Stimulated activated effector memory CD8-positive, alpha-beta T cell treated with anti-CD3 and anti-CD28 coated beads, Interleukin-12 subunit alpha, Interleukin-12 subunit beta, amount 100 ng/mL, for 72 hours (primary cell): ENCODE measurements at places on chromosomes 13 and 19.
A peak's percentile ranks its signal among the peaks of the same experiment; 100 is the strongest.

DNA sequence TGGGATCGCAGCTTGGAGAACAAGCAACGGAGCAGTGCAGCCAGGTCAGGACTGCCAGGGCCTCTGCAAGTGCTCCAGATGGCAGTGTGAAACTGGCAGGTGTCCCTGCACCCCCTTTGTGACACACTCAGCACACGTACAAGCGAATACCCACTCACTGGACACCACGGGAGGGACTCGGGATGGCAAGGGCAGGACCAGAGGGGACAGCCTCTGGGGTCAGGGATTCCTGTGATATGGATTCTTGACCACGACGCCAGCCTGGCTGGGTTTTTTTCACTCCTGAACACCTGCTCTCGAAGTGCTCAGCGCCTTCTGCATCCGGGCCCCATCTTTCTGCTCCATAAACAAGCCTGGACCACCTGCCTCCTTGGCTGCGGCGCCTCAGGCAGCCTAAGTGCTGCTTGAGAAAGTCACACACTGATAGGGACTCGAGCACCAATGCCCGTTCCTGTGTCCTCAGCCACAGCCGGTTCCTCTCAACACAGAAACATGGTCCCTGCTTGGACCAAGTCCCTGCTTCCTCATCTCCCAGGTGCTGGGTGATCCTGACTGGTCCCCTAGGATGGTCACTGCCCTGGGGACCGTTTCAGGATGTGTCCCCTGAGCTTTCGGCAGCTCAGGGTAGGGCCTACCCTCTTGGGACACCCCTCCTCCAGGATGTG, 22.0 kb downstream of the ELAVL1 start:
- DNase-seq = no peak

DNA sequence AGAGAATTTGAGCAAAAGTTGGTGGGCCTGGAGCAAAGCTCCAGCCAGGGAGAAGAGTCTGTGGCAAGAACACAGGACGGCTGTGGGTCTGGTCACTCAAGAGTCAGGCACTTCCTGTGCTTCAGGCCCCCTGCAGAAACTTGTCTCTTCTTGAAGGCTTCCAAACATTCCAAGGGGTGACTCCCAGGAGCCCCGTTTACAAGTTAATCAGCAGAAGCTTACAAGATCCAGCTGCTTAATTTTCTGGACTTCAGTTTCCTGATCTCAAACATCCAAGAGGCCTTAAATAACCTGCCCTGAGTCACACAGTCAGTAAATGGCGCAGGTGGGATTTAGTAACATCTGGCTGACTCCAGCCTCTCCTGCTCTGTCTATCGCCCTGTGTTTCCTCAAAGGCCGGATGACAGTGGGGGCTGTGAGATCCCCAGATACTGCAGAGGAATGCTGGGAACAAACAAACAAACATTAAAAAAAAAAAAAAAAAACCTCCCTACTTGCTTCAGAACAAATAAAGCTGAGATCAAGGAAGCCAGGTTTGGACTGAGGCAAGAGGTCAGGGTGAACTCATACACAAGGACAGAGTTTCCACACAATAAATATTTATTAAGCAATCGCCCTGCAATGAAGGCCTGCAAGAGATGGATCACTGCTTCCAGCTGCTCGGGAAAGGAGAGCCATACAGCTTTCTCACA, 175.4 kb upstream of the RFC3 start:
- DNase-seq = no peak

GRCh38 chr19:46073268-46073922, 32.6 kb upstream of the IGFL4 start:
- DNase-seq = no peak

- DNase-seq = no peak
Observed at GRCh38 chr19:31390711-31391110, 41.5 kb upstream of the TSHZ3 start.

DNA sequence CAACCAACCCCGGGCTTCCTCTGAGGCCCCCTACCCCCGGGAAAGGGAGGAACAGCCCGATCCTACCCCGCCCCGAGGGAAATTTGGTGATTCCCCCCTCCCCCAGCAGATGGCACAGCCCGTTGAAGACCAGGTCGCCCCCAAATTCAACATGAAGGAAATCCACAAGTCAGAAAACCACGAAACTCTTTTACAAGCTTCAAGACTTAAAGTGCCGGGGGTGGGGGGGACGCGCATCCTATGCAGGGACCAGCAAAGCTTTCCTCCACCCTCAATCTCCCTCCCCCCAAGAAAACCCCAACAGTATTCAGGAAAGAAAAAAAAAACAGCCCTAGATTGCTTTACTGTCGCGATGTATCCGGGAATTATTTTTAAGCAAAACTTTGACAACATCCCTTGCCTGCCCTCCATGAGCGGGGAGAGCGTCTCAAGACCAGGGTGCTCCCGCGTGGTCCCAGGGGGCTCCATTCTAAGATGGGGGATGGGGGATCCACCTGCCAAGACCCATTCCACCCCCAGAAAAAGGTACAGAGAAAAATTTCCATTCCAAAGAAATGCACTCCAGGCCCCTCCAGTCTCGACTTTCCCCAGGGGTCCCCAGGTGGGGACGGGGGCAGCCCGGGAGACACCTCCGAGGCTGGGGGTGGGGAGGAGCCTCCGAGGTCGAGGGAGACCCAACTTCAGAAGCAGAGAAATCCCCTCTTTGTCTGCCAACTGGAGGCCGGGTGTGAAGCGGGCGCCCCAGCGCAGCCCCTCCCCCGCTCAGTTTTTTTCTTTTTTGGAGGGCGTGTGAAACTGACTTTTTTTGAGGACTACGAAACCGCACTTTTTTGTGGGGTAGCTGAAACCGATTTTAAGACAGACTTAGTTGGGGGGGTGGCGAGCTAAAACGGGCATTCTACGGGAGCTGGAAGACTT, 1.5 kb downstream of the TCF3 start:
- DNase-seq = peak; percentile 32

GRCh38 chr13:22893204-22893603, 287.6 kb upstream of the SGCG start:
- DNase-seq = no peak

GRCh38 chr19:18415178-18415867, 3.9 kb upstream of the SSBP4 start:
- DNase-seq = no peak

- DNase-seq = no peak
Observed at GRCh38 chr13:20271441-20271840, 39.3 kb upstream of the GJB6 start.

DNA sequence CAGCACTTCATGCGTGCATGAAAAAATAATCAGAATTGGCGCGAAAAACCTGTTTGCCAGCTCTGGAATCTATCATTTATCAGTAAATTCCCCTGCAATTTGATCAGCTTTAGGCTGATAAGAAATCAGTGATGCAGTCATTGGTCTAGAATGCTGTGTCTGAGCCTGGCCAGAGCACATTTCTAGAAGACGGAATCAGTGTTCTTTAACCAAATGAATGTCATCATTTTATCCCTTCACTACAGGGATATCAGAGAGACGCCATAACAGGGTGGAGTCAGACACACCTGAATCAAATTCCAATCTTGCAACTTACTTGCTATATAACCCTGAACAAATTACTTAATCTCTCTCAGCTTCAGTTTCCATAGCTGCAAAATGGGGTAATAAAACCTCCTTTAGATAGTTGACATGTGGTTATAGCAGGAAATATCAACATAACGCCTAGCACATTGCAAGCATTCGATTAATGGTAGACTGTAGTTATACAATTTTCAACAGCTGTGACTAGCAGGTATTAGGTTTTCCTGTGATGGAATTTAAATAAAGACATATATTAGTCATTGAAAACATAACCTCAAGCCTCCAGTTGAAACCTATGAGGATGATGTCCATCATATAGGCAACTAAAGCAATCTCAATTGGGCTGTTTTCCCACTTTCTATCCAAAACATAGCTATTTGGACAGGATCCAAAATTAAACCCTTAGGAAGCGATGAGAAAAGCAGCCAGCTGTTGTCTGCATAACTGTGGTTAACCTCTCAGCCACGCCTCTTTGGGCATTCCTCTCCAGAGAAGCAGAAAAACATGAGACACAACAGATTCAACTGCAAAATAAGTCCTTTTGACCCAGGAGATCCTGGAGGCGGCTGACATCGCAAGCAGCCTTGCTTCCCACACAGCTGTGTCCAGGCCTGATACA, 51.6 kb upstream of the UBL3 start:
- no peak for DNase-seq

DNA sequence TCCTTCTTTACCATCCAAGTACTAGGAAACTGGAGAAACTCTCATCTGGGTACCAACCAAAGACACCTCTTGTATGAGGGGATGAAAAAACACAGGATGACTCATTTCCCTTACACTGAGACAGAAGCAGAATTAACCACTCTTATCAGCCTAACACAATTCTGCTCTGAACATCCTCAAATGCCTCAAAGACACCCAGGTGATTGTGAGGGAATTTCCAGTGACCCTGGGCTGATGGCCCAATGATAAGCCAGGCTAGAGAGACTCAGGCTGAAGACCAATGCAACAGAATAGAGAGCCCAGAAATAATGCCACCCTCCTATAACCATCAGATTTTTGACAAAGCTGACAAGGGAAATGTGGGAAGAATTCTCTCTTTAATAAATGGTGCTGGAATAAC, 7.0 kb downstream of the ZNF737 start:
- DNase-seq = no peak

- DNase-seq = no peak
Observed at GRCh38 chr13:54356849-54357248, 1328.2 kb downstream of the OLFM4 start.

GRCh38 chr13:84139561-84140158, 257.4 kb upstream of the SLITRK1 start:
- DNase-seq = no peak

DNA sequence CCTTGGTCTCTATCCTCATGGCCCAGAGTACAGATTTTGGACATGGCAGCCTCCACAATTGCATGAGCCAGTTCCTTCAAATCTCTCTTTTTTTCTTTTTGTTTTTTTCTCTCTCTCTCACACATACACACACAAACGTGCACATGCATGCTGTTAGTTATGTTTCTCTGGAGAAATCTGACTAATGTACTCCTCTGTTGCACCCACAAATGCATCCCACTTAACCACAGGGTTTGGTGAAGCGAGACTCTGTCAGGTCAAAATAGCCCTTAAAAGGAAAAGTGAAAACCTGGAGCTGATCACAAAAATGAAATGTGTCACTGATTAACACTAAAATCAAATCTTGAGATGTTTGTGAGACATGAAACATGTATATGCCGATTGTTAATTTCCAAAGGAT, 374.6 kb upstream of the ARGLU1 start:
- no peak for DNase-seq

- DNase-seq = no peak
Observed at GRCh38 chr13:35965226-35965927, 165.8 kb downstream of the DCLK1 start.

GRCh38 chr13:73061473-73061872, 2.7 kb downstream of the KLF5 start:
- no peak for DNase-seq

DNA sequence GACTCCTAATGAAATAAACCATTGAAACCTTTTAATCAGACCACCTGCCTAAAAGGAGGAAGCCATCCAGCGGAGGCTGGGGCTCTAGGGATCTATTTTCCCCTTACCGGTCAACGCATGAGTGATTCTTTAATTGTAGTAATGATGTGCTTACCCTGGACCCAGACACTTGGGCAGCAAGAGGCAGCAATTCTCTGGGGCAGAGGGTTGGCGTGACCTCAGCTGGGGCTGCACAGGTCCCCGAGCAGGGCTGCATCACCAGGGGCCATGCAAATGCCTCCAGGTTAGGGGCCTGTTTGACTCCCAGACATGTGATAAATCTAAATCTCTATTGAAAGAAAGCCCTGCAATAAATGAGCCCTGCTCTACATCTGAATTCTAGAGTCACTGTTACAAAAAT, 194.2 kb upstream of the TSHZ3 start:
- no peak for DNase-seq

DNA sequence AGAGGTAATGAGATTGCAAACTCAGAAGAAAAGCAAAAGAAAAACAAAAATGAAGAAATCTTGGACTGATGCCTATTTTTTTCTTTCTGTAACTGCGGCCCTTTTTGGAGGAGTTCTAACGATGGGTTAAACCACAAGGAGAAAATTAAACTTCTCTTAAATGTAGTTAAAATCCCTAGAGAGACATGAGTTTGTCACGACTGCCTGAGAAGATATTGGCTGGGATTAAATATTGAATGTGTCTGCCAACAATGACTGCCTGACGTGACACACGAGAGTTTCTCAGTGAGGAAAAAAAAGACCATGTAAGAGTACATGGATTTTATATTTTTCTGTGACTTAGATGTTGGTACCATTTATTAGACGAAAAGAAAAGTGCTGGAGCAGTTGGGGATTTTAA, 1013.4 kb downstream of the PCDH9 start:
- DNase-seq = no peak

DNA sequence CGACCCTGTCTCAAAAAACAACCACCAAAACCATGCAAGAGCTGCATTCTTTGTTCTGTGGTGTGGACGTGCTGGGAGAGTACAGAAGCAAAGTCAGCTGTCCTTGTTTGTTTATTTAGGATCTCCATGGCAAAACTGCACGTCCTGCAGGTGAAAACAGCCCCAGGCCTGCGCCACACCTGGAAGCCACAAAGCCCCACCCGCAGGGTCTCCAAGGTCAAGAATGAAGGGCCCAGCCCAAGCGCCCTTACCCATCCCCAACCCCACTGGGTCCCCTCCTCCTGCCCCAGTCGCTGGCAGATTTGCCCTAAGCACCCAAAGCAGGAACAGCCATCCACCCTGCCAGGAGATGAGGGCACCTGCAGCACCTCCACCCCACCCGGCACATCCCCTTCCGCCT, 10.5 kb downstream of the MBD3 start:
- no peak for DNase-seq

DNA sequence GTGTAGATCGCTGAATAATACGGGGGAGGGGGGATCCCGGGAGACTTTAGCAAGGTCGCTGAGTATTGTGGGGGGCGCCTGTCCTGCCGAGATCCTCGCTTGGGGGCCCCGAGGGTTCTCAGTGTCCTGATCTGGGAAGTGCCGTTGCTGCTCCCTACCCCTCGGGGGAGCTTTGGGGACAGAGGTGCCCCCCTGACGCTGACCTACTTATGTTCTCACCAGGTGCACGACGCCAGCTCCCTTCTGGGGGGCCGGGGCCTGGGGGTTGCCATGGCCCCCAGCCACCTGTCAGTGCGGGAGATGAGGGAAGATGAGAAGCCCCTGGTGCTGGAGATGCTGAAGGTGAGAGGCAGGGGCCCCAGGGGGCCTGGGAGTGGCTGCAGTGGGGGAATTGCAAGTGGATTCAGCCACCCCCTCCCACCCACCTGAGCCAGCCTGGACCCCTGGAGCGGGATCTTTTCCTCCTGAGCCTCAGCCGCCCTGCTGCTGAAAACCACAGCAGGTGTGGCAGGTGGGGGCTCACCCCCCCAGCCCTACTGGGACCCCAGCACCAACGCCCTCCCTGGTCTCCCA, 537 bp downstream of the NAT14 start:
- no peak for DNase-seq

GRCh38 chr19:6769006-6769619, 1.9 kb upstream of the SH2D3A start:
- DNase-seq = no peak

- DNase-seq = no peak
Observed at GRCh38 chr19:42846597-42846996, 32.9 kb downstream of the PSG1 start.

- DNase-seq = no peak
Observed at GRCh38 chr13:23871616-23872220, 17.5 kb downstream of the MIPEP start.

GRCh38 chr19:53549340-53549739, 11.4 kb downstream of the ZNF331 start:
- no peak for DNase-seq

GRCh38 chr13:114123448-114123847, 9.0 kb downstream of the RASA3 start:
- DNase-seq = no peak

- peak; percentile 59 for DNase-seq
Observed at GRCh38 chr19:7751157-7751783, 3.9 kb upstream of the CD209 start.

GRCh38 chr13:76378767-76379166, 507.4 kb downstream of the KCTD12 start:
- DNase-seq = no peak
